ENCODE measurements at places on chromosomes 1 and 21. TPM values are rescaled to one million over a fixed set of nuclear protein-coding genes. Genes with fewer than 3 reads are reported as not detected.

Gene C1orf115
- 1.8 TPM for total RNA-seq

Gene UBL4B
- not detected for total RNA-seq

Gene CDA
- total RNA-seq, result not detected

Gene VWA5B1
- 0.05 TPM for total RNA-seq

Gene HSPA6
- total RNA-seq, result 0.10 TPM

Gene ELAPOR1
- 2.3 TPM for total RNA-seq

Gene CELA2A
- total RNA-seq, result not detected

Gene GPN2
- 29.4 TPM for total RNA-seq

Gene HES4
- total RNA-seq, result not detected

Gene IGFN1
- total RNA-seq, result not detected

Gene FLG2
- not detected for total RNA-seq

Gene SELENBP1
- total RNA-seq, result not detected

Gene OR2AK2
- total RNA-seq, result not detected

Gene MX2
- total RNA-seq, result 54.4 TPM

Gene HES3
- not detected for total RNA-seq

Gene C1QTNF12
- 2.5 TPM for total RNA-seq

Gene OMA1
- 30.2 TPM for total RNA-seq

Gene SLFNL1
- total RNA-seq, result 0.29 TPM

Gene ADAMTS4
- 1.9 TPM for total RNA-seq

Gene OR2L3
- total RNA-seq, result not detected

Gene C1orf116
- total RNA-seq, result not detected

Gene OR6K3
- not detected for total RNA-seq

Gene PEX11B
- 35.4 TPM for total RNA-seq

Gene SELE
- total RNA-seq, result not detected

Gene NES
- not detected for total RNA-seq

Gene RHBDL2
- total RNA-seq, result not detected

Gene DNALI1
- not detected for total RNA-seq

Gene SPATA45
- total RNA-seq, result not detected

Gene ID3
- total RNA-seq, result 32.0 TPM

Gene OSCP1
- total RNA-seq, result 0.71 TPM

Gene OR2T29
- not detected for total RNA-seq

Gene AQP10
- not detected for total RNA-seq

Gene ATP6V1G3
- 0.35 TPM for total RNA-seq

Gene ABCG1
- total RNA-seq, result 14.0 TPM

Gene CRNN
- not detected for total RNA-seq

Gene EXO1
- total RNA-seq, result 28.4 TPM

Gene RAB3B
- 0.08 TPM for total RNA-seq

Gene ALPL
- not detected for total RNA-seq

Gene LENEP
- 1.2 TPM for total RNA-seq

Gene LCE2A
- total RNA-seq, result not detected

Gene FAM151A
- not detected for total RNA-seq

Gene NMNAT2
- total RNA-seq, result 0.14 TPM

Gene ARTN
- 0.53 TPM for total RNA-seq

Gene MYOC
- total RNA-seq, result not detected

Gene NUDT4B
- total RNA-seq, result 0.48 TPM

Gene TRIM58
- total RNA-seq, result 0.53 TPM

Gene SPATA21
- not detected for total RNA-seq

Gene PODN
- not detected for total RNA-seq

Gene ARHGEF10L
- not detected for total RNA-seq

Gene PTGFRN
- total RNA-seq, result 0.81 TPM

Gene DHRS3
- total RNA-seq, result 67.5 TPM

Gene INKA2
- total RNA-seq, result 2.2 TPM

Gene HHIPL2
- total RNA-seq, result not detected

Gene DISP3
- 2.8 TPM for total RNA-seq

Gene NFIA
- total RNA-seq, result 1.2 TPM

Gene TCEA3
- total RNA-seq, result 62.2 TPM

Gene C1orf56
- total RNA-seq, result 1.4 TPM

Gene SSBP3
- 108 TPM for total RNA-seq

Gene PPM1J
- not detected for total RNA-seq

Data from activated naive CD4-positive, alpha-beta T cell treated with anti-CD3 and anti-CD28 coated beads, Interleukin-2, amount 10 ng/mL, durations not matched to agents 5 hours and 36 hours (primary cell).